ENCODE measurements at places on chromosomes 2 and 18.

DNA sequence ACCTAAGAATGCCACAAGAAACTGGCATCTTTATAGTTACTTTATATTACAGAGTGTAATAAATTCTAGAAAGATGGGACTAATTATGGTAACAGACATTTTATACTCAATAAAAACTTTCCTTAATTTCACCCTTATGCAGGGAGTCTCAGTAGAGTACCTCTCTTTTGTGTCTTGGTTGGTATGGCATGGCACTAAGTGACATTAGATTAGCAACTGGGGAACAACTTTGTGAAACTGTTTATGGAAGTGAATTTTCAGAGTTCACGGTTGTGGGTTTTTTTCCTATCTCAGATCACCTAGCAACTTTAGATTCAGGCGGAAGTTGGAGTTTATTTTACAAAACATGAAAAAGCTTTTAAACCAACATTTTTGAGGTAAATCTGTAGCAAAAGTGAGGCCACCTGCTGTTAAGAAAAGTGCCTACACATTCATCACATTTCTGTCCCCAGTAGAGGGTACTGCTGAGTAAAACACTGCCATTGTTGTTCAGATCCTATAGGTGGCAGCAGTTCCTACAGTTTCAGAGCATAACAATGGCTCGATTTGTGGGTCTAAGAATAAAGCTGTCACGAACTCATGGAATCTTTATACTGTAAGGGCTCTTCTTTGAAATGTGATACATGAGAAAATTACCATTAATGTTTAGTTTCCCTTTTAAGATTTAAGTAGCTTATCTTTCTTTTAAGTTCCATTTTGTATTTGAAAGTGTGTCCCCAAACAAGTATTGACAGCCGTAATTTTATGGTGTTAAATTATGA is 117.6 kb downstream of the CAMKMT start:
- peak; percentile 73 for DNase-seq

DNA sequence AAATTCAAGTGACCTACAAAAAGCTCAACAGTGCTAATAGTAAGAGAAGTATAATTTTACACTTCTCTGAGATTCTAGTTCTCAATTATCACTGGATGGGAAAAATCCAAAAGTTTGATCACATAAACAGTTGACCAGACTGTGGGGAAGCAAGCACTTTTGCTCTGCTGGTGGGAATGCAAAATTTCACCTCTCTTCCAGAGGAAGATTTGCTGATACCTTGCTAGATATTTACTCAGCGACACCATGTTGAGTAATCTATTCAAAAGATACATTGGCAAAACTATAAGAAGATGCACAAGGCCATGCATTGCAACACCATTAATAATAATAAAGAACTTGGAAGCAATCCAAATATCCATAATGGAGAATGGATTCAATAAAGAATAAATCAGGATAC is 204.4 kb downstream of the MREG start:
- no peak for DNase-seq

DNA sequence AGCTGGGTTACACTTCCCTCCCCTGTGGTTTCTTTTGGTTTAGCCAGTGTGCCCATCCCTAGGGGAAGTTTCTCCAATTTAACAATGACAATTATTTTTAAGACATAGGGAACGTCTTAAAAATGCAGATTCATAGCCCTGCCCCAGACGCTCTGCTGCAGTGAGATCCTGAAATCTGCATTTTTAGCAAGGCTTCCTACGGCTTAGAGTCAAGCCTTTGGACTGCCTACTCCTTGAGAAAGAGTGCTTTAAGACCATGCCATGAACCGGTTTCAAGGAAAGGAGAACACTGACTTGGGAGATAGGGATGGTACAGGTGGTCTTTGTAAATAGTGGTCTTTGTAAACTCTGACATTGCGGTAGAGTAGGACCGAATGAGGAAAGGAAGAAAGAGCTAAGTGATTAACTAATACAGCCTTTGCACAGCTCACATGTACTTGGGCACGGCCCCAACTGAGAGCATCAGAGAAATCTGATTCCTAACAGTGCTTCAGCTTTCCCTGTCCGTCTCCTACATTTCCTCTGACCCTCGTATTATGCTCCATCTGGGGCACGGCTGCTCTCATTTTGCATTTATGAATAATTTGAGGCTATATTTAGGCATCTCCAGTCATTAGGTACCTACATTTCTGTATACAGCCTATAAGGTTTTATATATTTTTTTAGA is 217.6 kb upstream of the TANK start:
- DNase-seq, result no peak

DNA sequence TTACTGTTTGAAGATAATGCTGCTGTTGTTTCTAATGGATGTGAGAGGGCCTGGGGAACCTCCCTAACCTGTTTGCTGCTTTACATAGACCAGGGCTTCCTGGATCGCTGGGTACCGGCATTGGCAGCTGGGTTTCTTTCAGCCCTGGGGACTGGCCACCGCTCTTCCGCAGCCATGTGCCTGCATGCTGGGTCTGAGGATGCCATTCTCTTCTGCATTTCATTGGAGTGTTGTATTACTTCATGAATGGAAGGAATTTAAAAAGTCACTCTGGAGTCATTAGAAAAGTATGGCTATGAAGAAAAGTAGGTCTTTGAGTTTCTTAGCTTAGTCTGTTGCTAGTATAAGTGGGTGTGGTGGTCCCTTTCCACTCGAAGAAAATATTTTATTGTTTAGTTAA is 107.3 kb upstream of the MGAT5 start:
- no peak for DNase-seq

- DNase-seq, result no peak
Observed at GRCh38 chr18:53387581-53387980, 836.9 kb downstream of the MBD2 start.

- no peak for DNase-seq
Observed at GRCh38 chr2:60821587-60822302, 59.6 kb upstream of the REL start.

DNA sequence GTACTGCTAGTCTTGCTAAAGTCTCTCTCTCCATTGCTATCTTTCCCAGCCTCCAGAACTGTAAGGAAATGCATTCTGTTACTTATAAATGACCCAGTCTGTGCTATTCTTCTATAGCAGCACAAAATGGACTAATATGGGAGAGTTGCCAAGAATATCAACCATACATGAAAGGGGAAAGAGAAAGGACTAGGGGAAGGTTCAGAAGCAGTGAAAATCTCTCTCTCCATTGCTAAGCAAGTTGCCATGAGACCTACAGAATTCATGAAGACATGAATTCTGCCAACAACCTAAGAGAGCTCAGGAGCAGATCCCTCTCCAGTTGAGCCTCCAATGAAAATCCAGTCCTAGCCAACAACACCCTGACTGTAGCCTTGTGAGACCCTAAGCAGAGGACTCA is 3.6 kb upstream of the TRABD2A start:
- DNase-seq, result no peak

GRCh38 chr2:233980955-233981561 is 63.9 kb downstream of the TRPM8 start:
- DNase-seq, result no peak

GRCh38 chr2:32064021-32064601 is 755 bp downstream of the SPAST start:
- no peak for DNase-seq

- no peak for DNase-seq
Observed at GRCh38 chr2:60416221-60417008, 137.0 kb downstream of the BCL11A start.

GRCh38 chr2:29134933-29135332 is 19.7 kb downstream of the CLIP4 start:
- DNase-seq, result no peak

GRCh38 chr2:176494949-176495353 is 225.7 kb downstream of the MTX2 start:
- no peak for DNase-seq

- no peak for DNase-seq
Observed at GRCh38 chr2:73917296-73917695, 9.4 kb upstream of the DGUOK start.

GRCh38 chr2:7480431-7480830 is 563.2 kb downstream of the RNF144A start:
- DNase-seq, result no peak

DNA sequence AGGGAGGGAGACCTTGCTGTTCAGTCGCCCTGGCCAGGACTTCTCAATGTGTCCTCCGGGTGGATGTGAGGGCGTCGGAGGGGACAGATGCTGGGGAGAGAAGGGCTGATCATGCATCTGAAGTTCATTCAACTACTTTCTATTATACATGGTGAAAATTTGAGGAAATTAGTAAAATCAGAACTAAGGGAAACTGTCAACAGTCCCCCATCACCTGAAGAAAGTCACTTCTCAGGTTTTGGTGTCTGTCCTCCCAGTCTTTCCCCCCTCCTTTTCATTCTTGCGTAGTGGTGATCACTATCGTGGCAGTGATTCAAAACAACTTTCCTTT is 17.4 kb upstream of the ACKR3 start:
- DNase-seq, result no peak

- no peak for DNase-seq
Observed at GRCh38 chr2:62808554-62808953, 103.0 kb downstream of the EHBP1 start.

DNA sequence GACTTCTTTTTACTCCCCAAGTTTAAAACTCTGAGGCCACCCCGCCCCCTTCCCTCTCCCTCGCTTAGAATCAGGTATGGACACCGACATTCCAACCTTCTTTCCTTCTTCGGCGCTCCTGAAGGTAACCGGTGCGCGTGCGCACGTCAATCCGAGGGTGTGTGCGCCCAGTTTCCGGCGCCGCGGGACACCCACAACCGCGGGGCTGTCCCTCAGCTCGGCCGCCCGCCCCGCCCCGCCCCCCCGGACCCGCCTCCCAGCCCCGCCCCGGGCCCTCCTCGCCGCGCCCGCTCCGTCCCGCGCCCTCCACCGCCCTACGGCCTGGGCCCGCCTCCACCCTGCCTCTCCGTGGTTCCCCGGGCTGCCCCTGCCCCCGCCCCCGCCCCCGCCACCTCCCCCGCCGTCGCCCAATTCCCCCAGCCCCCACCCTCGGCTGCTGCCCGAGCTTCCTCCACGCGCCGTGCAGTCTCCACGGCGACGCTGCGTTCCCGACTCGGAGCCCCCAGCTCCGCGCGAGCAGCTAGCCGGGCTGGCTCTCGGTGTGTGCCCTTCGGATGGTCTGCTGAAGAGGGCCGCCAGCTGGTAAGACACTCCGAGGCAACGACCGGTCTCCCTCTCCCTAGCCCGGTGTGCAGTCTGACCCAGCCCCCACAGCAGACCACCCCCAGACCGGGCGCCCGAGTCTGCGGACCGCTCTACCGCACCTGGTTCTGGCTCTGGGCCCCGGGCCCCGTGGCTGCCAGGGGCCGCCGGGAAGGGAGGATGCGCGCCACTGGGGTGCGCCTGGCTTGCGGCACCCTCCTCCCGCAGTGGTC is 635 bp downstream of the ERICH2 start:
- DNase-seq, result peak; percentile 53

- no peak for DNase-seq
Observed at GRCh38 chr2:1497122-1497611, 83.9 kb downstream of the TPO start.

DNA sequence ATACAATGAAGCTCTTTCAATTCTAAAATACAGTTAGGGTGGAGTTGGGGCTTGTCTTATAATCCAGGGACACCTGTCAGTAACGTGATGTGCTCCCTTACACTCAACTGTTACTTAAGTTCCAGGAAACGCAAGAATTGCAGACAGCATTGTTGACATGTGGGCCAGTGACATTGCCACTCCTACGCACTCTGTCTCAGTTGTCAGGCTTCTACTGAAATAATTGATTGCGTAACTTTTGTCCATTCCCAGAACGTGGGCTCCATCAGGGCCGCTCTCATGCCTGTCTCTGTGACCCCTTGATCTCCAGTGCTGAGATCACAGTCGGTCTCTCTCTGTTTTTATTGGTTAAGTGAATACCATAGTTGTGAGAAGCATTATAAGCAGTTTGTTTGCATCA is 487.8 kb downstream of the GALR1 start:
- no peak for DNase-seq

GRCh38 chr2:26674771-26675170 is 17.8 kb upstream of the KCNK3 start:
- DNase-seq, result no peak

GRCh38 chr18:5998907-5999306 is 103.6 kb upstream of the TMEM200C start:
- DNase-seq, result no peak

DNA sequence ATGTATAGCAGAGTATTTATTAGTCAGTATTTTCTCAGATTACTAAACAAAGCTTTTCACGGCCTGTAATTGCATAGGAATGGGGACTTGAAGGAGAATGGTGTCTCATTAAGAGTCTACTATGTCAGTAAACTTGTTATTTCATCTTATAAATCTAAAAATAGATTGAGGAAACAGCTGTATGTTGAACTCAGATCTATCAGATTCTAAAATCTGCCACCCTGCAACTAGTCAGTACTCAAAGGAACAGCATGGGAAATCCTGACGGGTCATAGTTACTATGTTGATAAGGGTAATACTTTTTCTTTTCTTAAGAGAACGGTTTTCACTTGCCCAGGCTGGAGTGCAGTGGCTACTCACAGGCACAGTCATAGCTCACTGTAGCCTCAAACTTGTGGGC is 70.2 kb upstream of the EMILIN2 start:
- no peak for DNase-seq

- no peak for DNase-seq
Observed at GRCh38 chr18:50179465-50179864, 15.5 kb downstream of the MYO5B start.

GRCh38 chr2:203934711-203935438 is 1.7 kb upstream of the ICOS start:
- no peak for DNase-seq

DNA sequence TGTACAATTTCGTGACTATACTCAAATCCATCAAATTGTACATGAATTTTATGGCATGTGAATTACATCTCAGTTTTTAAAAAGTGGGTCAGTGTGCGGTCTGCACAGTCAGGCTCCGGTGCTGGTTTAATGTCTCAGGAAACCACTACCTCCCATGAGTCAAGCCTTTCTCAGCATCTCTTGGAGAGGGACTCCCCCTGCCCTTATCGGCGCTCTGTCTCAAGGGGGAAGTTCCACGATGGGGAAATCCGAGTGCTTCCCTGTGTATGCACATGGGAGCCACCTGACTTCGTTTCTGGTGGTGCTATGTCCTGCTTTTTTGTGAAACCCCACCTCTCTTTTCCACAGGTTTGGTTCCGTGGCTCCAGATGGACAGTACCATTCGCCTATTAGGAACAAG is 72.5 kb downstream of the ACOXL start:
- no peak for DNase-seq

- peak; percentile 72 for DNase-seq
Observed at GRCh38 chr2:144183727-144184126, 336.2 kb downstream of the ZEB2 start.

DNA sequence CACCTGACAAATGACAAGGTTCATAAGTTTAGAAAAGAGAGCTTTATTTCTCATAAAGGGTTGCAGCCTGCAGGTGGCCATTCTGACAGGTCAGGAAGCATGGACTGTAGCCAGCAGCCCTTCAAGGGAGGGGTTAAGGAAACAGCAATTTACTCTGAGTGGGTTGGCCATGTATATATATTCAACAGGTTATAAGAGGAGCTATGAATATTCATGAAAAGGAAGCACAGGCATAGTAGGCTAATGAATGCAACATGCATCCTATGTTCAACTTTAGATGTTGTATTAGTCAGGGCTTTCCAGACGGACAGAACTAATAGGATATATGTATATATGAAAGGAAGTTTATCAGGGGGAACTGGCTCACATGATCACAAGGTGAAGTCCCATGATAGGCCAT is 20.6 kb downstream of the RNU2-63P start:
- no peak for DNase-seq
